Sigmoid colon (tissue), 7 donors: ENCODE measurements at places on chromosomes 4 and X. TPM values are rescaled to one million over a fixed set of nuclear protein-coding genes. Genes with fewer than 3 reads are reported as not detected.

- H3K27me3 ChIP-seq = no peaks in the 10 kb centered on the region
- no peak overlapping the region for H3K27ac ChIP-seq
- H3K4me1 ChIP-seq = no peaks in the 10 kb centered on the region
- H3K36me3 ChIP-seq = no peaks in the 10 kb centered on the region
- H3K4me3 ChIP-seq = no peak overlapping the region
- DNase-seq = no peak
Measured at GRCh38 chrX:38616904-38617303, 55.6 kb downstream of the TSPAN7 start.

DNA sequence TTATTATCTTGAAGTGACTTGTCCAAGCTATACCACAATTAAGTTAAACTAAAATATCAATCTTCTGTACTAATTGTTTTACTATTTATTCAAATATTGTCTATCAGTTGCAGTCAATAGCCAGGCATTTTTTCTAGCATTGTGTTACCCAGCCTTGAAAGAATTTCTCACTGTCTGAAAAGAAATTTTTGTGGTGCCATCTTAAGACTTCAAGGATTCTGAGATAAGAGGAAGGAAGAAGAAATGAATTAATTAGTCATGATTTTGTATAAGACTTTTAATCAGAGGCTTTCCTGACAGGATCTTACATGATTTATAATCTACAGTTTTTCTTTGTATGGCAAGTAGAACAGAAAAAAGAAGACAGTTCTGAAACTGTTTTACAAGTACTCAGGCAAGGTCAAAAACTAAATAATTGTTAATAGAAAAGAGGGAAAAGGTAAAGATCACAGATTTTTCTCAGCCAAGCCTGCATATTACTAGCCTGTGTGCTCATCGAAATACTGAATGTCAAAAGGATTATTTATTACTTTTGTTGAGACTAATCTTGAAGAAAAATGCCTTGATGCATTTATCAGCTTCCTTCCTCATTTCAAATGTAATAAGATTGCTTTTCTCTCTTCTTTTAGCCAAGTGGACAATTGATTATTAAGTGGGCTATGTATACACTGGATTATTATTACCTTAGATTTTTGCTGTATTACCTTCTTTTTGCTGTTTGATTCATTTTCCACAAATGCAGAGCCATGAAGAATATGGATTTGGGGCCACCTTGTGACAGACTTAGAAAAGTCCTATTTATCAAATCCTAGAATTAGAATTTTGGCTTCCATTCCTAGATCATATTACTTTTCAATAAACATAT, 53.8 kb downstream of the CXCL1 start:
- DNase-seq = no peak
- H3K36me3 ChIP-seq = no peaks in the 10 kb centered on the region
- peaks cover 12% of the 10 kb centered on the region for H3K4me1 ChIP-seq
- H3K27ac ChIP-seq = no peak overlapping the region
- no peaks in the 10 kb centered on the region for H3K27me3 ChIP-seq

GRCh38 chrX:41240509-41240908, 93.5 kb upstream of the DDX3X start:
- peaks cover 5% of the 10 kb centered on the region for H3K4me1 ChIP-seq
- H3K27ac ChIP-seq = no peak overlapping the region
- no peaks in the 10 kb centered on the region for H3K36me3 ChIP-seq
- no peaks in the 10 kb centered on the region for H3K27me3 ChIP-seq
- DNase-seq = no peak
- no peak overlapping the region for H3K4me3 ChIP-seq

DNA sequence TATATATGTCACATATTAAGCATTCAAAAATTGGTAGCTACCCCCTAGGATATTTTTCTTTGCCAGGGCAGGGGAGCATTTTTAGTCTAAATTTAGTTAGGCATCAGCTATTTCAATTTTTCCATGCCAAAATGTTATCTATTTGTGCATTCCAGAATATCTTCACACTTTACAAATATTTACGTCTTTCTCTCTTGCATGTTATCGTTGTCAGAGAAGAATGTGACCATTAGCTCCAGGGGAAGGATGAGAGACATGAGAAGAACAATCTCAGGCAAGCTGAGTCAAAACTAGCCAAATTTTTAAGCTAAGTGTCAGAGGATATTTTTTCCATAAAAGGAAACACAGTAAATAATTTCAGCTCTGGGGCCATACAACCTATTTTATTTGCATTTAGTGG, 885.0 kb upstream of the EPHA5 start:
- H3K36me3 ChIP-seq = no peaks in the 10 kb centered on the region
- no peaks in the 10 kb centered on the region for H3K27me3 ChIP-seq
- no peak for DNase-seq
- no peak overlapping the region for H3K4me3 ChIP-seq
- no peak overlapping the region for H3K27ac ChIP-seq

- H3K27me3 ChIP-seq = no peaks in the 10 kb centered on the region
- no peaks in the 10 kb centered on the region for H3K36me3 ChIP-seq
- H3K4me3 ChIP-seq = no peak overlapping the region
- no peak for DNase-seq
- no peak overlapping the region for H3K27ac ChIP-seq
Measured at GRCh38 chr4:54879576-54879975, 221.8 kb downstream of the KIT start.

DNA sequence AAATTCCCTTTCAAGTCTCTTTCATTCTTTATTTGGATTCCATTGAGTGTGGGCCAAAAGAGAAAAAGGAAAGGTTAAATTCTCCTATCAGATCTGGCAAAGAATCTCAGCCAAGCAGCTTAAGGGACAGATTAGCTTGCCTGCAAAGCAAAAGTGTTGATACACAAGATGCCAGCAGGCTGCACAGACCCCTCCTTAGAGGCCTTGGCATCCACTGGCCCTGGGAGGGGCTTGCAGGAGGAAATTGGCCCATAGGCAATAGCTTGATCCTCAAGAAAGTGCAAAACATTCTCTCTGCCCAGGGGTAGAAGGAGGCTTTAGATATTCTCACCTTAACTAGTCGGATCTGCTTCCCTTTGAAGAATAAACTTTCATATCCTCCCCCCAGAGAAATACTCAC, 300.4 kb upstream of the CPEB2 start:
- DNase-seq = no peak
- H3K4me3 ChIP-seq = no peak overlapping the region
- H3K4me1 ChIP-seq = peaks cover 11% of the 10 kb centered on the region
- H3K27me3 ChIP-seq = no peaks in the 10 kb centered on the region

DNA sequence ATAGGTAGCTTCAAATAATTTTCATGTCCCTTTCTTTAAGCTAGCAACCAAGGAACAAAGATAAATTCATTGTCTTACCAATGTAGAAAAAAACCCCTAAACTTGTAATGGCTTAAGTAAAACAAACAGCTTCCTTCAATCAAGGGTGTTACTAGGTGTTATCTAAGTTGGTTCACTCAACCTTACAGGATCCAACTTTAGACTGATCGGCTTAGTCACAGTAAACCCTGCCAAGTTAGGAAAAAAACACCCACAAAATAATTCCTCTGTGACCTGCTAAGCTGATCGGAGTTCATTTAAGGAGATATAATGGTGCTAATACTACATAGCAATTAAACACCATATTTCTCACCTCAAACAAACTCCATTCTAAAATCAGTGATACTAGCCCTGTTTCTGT, 10.1 kb downstream of the AIFM1 start:
- H3K27me3 ChIP-seq = no peaks in the 10 kb centered on the region
- no peak overlapping the region for H3K27ac ChIP-seq
- peaks cover 4% of the 10 kb centered on the region for H3K36me3 ChIP-seq

DNA sequence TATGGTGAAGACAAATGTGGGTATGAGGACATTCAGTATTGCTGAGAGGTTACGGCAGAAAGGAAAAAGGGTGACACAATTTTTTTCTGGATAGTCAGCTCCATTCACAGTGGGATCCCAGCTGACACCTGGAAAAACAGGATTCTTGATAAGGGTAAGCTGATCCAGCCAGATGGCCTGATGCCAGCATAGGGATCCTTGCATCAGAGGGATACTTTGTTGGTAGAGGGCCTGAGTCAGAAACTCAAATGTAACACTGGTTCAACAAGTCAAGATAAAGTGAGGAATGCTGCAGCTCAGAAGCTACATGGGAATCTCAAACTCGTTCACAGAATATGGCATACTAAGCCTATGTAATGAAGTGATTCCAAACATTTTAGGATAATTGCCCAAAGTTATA, 726.7 kb downstream of the C4orf33 start:
- no peak overlapping the region for H3K27ac ChIP-seq
- no peaks in the 10 kb centered on the region for H3K4me1 ChIP-seq
- no peaks in the 10 kb centered on the region for H3K36me3 ChIP-seq
- no peak for DNase-seq
- no peak overlapping the region for H3K4me3 ChIP-seq
- H3K27me3 ChIP-seq = no peaks in the 10 kb centered on the region

The TEC gene
- total RNA-seq = 2.2 TPM

The MAGEC1 gene
- not detected for total RNA-seq
